ENCODE measurements at places on chromosomes 1 and 21.

- no peak for DNase-seq
Measured at GRCh38 chr1:217495249-217495648, 135.6 kb downstream of the GPATCH2 start.

GRCh38 chr1:220572416-220572815 lies 44.5 kb downstream of the MARK1 start:
- no peak for DNase-seq

GRCh38 chr1:54542962-54543539 lies 5.0 kb upstream of the ACOT11 start:
- DNase-seq = peak; percentile 4

GRCh38 chr1:62417351-62417999 lies 19.4 kb upstream of the USP1 start:
- DNase-seq = peak; percentile 33

DNA sequence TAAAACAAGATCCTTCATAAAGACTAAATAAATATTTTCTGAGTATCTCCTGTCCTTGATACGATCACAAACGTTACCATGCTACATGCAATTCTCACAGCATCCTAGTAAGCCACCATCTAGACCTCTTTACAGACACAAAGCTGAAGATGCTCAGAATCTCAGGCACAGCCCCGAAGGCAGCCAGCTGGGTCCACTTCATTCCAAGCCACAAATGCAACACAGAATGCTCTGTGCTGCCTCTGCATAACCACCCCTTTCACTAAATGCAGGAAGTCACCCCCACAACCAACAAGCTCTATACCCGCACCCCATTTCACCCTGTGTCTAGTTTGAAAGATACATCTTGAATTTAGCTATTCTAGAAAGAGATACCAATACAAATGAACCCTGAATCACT lies 12.9 kb downstream of the RCAN1 start:
- no peak for DNase-seq

DNA sequence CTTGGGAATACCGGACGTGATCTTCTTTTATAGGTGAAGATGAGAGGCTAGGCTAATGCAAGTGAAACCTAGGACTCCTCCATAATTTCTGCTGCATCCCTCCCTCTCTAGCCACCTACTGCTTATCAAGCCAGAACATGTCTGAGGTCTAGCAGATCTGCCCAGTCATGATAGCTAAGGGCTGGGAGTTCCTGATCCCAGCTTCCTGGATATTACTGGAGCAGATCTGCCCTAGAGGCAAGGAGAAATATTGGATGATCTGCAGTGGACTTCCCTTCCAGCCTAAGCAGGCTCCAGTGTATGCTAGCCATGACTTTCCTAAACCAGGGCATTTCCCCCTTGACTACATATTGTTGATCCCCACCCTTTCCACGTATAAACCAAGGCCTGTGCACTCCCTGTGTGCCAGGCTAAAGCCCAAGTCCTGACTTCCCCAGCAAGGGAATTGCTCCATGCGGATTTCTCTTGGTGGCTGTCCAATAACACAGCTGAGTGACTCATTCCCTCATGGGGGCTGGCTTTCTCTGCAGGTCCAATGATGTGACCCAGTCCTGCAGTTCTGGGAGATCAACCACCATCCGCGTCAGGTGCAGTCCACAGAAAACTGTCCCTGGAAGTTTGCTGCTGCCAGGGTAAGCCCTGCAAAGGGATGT lies 15.5 kb upstream of the SARS1 start:
- DNase-seq = peak; percentile 77

GRCh38 chr1:105100102-105100501 lies 1350.4 kb downstream of the AMY1C start:
- DNase-seq = no peak

GRCh38 chr1:221456918-221457317 lies 285.0 kb downstream of the DUSP10 start:
- no peak for DNase-seq

DNA sequence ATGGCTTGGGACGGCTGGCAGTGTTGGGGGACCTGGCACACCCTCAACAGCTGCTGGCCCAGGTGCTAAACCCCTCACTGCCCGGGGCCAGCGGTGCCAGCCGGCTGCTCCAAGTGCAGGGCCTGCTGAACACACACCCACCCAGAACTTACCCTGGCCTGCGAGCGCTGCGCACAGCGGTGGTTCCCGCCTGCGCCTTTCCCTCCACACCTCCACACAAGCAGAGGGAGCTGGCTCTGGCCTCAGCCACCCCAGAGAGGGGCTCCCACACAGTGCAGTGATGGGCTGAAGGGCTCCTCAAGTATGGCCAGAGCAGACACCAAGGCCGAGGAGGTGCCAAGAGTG lies 67.9 kb downstream of the FMO4 start:
- no peak for DNase-seq

DNA sequence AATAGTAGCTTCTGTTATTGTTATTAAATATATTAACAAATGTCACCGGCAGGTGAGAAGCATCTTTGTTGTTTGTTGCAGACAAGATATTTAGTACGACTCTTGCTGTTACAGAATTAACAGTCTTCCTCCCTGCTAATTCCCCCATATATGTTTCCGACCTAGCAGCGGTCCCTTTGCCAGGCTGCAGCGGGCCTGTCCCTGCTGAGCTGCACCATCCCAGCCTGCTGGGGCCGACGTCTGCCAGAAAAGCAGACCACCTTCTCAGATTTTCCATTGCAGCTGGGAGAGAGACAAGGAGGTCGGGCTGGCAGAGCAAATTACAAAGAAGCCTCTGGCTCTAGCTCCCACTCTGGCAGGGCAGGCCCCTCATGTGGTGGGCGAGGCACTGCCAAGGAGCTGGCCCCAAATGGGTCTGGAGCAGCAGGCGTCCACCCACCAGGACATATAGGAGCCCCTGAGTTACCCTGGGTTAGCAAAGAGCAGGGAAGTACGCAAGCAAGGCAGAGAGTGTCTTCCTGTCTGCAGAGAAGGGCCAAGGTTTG lies 142.7 kb downstream of the FOXD2 start:
- DNase-seq = no peak

DNA sequence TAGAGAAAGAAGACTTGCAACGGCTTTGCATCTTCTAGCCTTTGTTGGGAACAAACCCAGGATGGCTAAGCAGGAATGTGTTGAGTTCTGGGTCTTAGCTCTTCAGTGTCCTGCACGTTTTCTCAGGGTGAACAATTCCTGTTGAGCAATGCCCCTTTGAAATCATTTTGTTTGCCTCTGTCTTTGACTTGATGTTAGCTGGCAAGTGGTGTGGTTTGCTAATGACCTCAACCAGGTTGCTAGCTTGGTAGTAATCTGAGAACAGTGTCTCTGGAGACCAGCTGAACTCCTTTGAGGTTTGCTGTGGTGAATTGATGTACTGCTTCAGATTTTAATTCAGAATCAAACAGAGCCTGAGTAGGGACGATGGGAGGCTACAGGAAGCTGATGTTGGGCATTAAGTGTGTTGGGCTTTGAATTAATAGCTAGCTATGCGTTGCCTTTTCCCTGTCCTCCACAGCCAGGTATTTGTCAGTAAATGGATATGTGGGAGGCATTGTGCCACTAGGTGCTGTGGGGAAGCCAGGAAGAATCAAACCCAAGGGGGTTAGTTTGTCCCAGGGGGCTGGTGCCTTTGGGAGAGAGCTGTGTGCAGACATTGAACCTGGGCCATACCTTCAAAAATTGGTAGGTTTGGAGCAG lies 23.3 kb upstream of the SRSF10 start:
- DNase-seq = peak; percentile 74

DNA sequence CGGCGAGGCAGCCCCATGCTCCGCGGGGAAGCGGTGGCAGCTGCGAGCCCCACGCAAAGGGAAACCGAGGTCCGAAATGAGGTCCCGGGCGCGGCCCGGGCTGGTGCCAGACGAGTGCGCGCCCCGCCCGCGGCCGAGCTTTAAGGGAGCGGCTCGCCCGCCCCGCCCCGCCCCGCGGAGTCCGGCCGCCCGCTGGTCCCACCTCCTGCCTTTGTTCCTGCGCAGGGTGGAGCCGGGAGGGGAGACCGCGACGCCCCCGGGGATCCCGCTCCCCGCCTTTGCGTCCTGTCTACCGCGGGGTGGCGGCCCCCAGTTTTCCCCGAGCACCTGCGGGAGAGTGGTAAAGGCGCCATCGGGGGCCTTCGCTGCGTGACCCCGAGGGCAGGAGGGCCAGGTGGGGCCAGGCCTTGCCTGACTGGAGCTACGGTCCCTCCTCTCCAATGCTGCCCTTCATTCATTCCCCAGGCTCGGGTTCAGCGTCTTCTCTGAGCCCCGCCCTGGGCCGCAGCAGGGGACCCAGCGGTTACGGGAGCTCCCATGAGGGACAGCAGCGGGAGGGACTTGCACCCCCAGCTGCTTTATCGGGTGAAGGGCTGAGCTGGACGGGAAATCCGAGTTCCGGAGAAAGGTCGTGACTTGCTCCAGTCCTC lies at the start of gene HES2:
Gene HES2 (minus strand): TSS at position 116 of the 650 bp plus-strand sequence. CDS start 99 bp downstream, at position 17.
- DNase-seq = peak; percentile 51

DNA sequence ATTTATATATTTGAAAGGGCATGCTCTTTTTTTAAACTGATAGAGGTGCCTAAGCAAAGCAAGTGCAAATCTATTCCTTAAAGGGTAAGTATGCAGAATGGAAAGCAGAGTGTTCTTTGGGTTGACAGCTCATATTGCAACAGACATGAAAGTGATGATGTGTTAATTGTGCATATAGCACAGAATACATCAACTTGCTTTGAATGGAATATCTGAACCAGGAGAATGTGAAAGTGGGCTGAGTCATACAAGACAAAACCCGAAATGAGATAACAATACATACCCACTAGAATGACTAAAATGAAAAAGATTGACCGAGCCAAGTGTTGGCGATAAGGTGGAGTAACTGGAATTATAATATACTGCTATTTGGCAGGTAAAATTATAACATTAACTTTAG lies 4.3 kb downstream of the CR1 start:
- DNase-seq = no peak

- no peak for DNase-seq
Measured at GRCh38 chr21:25913479-25913878, 178.7 kb downstream of the GABPA start.

DNA sequence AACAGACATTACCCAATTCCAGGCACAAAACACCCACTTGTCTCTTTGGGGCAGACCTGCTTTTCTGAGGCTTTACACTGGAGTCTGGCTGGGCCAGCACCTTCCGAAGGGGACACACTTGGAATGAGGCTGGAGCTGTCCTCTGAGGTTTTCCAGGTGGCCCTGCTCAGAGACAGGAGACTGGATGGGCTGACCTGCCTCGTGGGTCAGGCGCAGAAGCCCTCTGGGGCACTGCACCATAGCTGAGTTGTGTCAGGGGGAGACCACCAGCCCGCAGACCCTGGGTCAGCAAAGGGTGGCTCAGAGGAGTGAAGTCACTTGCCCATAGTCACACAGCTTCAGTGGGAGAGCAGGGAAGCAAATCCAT lies 1.8 kb downstream of the SH2D5 start:
- no peak for DNase-seq

GRCh38 chr1:119909890-119910596 lies 13.7 kb upstream of the ADAM30 start:
- DNase-seq = no peak

- DNase-seq = no peak
Measured at GRCh38 chr21:44517175-44517899, 22.7 kb downstream of the KRTAP10-1 start.

GRCh38 chr1:194929357-194929756 lies 1678.9 kb downstream of the KCNT2 start:
- DNase-seq = peak; percentile 74

- peak; percentile 54 for DNase-seq
Measured at GRCh38 chr21:27275294-27275927, 308.5 kb upstream of the ADAMTS5 start.

- no peak for DNase-seq
Measured at GRCh38 chr1:147377263-147378246, 135.1 kb downstream of the CHD1L start.

GRCh38 chr1:201542309-201543035 lies 3.5 kb downstream of the NAV1 start:
- DNase-seq = peak; percentile 51

DNA sequence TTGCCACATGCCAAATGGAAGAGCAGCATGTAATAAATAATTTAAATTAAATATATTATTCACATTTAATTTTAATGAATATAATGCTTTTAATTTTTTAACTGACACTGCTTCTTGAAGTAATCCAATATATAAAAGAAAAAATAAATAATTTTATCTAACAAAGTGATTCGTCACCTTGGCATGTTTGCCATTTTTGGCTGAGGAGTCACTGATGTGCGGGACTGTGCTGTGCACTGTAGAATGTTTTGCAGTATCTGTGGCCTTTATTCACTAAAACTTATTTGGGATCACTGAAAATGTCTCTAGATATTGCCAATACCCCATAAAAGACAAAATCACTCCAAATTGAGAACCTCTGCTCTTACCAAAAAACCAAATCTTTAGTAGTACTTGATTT lies 807.8 kb downstream of the BRINP3 start:
- DNase-seq = peak; percentile 59

- DNase-seq = no peak
Measured at GRCh38 chr1:46599059-46599970, 4.8 kb downstream of the MKNK1 start.

DNA sequence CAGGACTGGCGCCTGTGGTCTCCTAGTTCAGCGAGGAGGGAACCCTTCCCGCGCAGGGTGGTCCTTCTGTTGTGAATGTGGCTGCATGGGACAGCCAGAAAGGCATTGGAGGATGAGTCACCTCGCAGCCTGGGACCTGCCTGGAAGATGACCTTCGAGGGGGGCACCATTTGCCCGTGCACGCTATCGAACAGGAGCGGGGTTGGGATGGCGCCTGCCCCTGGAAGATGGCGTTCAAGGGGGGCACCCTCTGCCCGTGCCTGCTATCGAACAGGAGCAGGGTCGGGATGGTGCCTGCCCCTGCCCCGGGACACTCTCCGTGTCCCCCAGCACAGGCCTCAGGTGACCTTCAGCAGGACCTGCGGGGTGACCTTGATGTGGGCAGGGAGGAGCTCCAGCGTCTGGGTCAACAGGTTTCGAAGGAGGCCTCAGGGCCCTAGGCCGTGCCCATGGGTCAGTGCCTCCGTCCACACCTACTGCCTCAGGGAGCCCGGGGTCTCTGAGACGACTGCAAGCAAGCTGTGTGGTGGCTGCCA lies 1.7 kb upstream of the ACTRT2 start:
- DNase-seq = no peak

- DNase-seq = peak; percentile 36
Measured at GRCh38 chr1:179178183-179178582, 51.3 kb downstream of the ABL2 start.

- DNase-seq = peak; percentile 43
Measured at GRCh38 chr1:66540434-66541032, 6.6 kb downstream of the SGIP1 start.

DNA sequence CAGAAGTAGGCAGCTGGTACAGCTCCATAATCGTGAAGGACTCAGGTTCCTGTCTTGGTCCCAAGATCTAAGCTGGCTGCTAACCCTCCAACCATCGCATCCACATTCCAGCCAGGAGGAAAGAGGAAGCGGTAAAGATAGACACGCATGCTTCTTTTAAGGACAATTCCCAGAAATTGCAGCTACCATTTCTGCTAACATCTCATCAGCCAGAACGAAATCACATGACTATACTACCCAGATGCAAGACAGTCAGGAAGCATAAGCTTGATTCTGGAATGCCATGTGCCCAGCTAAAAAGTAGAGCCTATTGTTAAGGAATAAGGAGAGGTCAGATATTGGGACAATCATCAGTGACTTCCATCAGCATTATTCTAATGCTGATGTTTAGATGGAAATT lies 110.4 kb downstream of the EPHB2 start:
- no peak for DNase-seq

All from adipocyte (in vitro differentiated cells).